CD4-positive, CD25-positive, alpha-beta regulatory T cell (primary cell): ENCODE measurements at places on chromosomes 12 and 14. TPM values are rescaled to one million over a fixed set of nuclear protein-coding genes. Genes with fewer than 3 reads are reported as not detected.

- DNase-seq = no peak
- no peak overlapping the region for H3K4me3 ChIP-seq
- no peaks in the 10 kb centered on the region for H3K27me3 ChIP-seq
- H3K36me3 ChIP-seq = no peaks in the 10 kb centered on the region
- H3K4me1 ChIP-seq = no peaks in the 10 kb centered on the region
Observed at GRCh38 chr12:95173392-95174251, 43.6 kb downstream of the FGD6 start.

GRCh38 chr12:120821878-120822277, 82.3 kb downstream of the SPPL3 start:
- peaks cover 5% of the 10 kb centered on the region for H3K4me1 ChIP-seq
- no peak overlapping the region for H3K4me3 ChIP-seq
- no peaks in the 10 kb centered on the region for H3K27me3 ChIP-seq
- no peaks in the 10 kb centered on the region for H3K36me3 ChIP-seq
- no peak overlapping the region for H3K27ac ChIP-seq

- no peaks in the 10 kb centered on the region for H3K36me3 ChIP-seq
- H3K27ac ChIP-seq = no peak overlapping the region
- H3K27me3 ChIP-seq = no peaks in the 10 kb centered on the region
- H3K4me3 ChIP-seq = no peak overlapping the region
Observed at GRCh38 chr14:43587183-43587582, 919.9 kb downstream of the FSCB start.

DNA sequence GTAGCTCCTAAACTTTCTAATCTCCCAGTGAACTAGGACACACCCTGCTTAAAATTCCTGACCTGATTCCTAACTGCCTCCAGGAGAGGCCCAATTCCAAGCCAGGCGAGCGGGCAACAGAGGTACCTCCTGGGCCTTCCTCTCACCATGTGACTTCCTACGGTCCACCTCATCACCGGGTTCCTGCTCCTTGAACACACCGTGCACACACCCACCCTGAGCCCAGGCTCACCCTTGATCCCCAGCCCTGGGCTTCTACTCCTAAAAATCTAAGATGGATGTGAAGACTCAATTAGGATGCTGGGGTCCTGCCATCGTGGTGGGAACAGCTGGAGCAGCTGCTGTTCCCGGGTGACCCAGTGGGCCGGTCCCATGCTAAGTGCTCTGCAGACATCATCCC, 68.6 kb downstream of the CHGA start:
- no peak overlapping the region for H3K4me3 ChIP-seq
- no peak overlapping the region for H3K27ac ChIP-seq
- peaks cover 18% of the 10 kb centered on the region for H3K36me3 ChIP-seq
- H3K4me1 ChIP-seq = no peaks in the 10 kb centered on the region

DNA sequence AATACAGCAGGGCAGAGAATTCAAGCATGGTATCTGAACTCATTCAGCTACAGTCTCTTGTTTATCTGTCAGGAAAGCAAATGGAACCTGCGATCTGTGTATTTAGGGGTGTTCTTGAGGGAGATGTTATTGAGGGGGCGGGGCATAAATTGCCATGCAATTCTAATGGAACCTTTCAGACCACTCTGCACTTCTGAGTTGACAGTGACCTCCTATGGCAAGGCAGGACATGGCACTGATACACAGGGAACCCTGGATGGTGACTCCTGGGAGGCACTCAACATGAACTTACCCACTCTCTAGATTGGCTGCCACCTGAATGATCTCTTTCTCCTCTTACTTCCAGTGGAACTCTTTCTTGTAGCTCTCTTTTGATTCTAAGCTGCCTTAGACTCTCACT, 787.3 kb downstream of the VRK1 start:
- DNase-seq = no peak
- no peaks in the 10 kb centered on the region for H3K4me1 ChIP-seq
- H3K4me3 ChIP-seq = no peak overlapping the region
- H3K36me3 ChIP-seq = no peaks in the 10 kb centered on the region
- no peaks in the 10 kb centered on the region for H3K27me3 ChIP-seq

DNA sequence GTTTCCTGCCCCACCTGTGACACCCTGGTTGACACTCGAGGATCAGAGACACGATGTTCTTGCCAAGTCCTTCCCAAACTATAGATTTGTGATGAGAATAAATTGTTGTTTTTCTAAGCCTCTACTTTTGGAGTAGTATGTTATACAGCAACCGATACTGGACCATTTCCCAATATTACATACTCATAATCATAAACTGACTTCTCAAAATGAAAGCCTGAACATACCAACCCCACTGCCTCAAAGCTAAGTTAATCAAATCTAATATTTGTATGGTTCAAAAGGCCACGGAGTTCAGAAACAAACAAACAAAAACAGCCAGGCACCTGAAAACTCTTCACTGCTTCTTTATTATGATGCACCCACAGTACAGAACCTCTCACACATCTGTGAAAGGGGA, 52.3 kb upstream of the GPHB5 start:
- H3K27ac ChIP-seq = no peak overlapping the region
- no peaks in the 10 kb centered on the region for H3K27me3 ChIP-seq
- H3K4me1 ChIP-seq = no peaks in the 10 kb centered on the region
- no peak overlapping the region for H3K4me3 ChIP-seq

GRCh38 chr12:72673853-72674252, 401.7 kb downstream of the TRHDE start:
- no peaks in the 10 kb centered on the region for H3K27me3 ChIP-seq
- H3K27ac ChIP-seq = no peak overlapping the region
- DNase-seq = no peak
- no peaks in the 10 kb centered on the region for H3K4me1 ChIP-seq
- H3K36me3 ChIP-seq = no peaks in the 10 kb centered on the region
- H3K4me3 ChIP-seq = no peak overlapping the region

GRCh38 chr14:97554597-97554996, 757.4 kb downstream of the VRK1 start:
- H3K36me3 ChIP-seq = no peaks in the 10 kb centered on the region
- H3K4me3 ChIP-seq = no peak overlapping the region
- no peaks in the 10 kb centered on the region for H3K27me3 ChIP-seq
- no peak overlapping the region for H3K27ac ChIP-seq
- no peak for DNase-seq

DNA sequence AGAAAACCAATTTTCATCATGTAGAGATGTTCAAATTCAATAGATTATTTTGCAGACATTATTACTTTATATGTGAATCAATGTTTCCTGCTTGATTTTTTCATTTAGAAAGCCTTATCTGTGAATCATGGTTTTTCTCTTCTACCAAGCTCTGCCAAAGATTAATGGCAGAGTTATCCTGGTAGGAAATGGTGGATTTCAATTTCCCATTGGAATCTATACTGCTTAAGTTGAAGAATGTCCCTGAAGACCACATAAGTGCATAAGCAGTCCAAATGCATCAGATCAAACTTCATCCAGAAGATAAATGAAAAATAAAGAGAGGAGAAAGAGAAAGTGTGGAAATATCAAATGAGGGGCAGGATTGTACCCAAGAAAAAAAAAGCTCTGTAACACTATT, 5.0 kb downstream of the LUM start:
- no peak overlapping the region for H3K27ac ChIP-seq
- no peaks in the 10 kb centered on the region for H3K27me3 ChIP-seq
- no peaks in the 10 kb centered on the region for H3K4me1 ChIP-seq
- H3K4me3 ChIP-seq = no peak overlapping the region
- H3K36me3 ChIP-seq = no peaks in the 10 kb centered on the region
- DNase-seq = no peak

GRCh38 chr12:80269803-80270552, 170.6 kb downstream of the OTOGL start:
- H3K27me3 ChIP-seq = no peaks in the 10 kb centered on the region
- H3K27ac ChIP-seq = no peak overlapping the region
- H3K4me1 ChIP-seq = no peaks in the 10 kb centered on the region
- DNase-seq = no peak
- no peak overlapping the region for H3K4me3 ChIP-seq

SMOC1 gene
- total RNA-seq = not detected

MGP gene
- 2.6 TPM for total RNA-seq

RAB5B gene
- 60.8 TPM for total RNA-seq

SLC7A8 gene
- not detected for total RNA-seq
